ENCODE measurements at places on chromosomes 3 and 15.

GRCh38 chr15:98703126-98703685 is 54.9 kb downstream of the IGF1R start:
- H3K27me3 ChIP-seq, result peaks cover 36% of the 10 kb centered on the region
- no peaks in the 10 kb centered on the region for H3K4me1 ChIP-seq
- H3K4me3 ChIP-seq, result no peak overlapping the region
- H3K27ac ChIP-seq, result no peak overlapping the region
- no peaks in the 10 kb centered on the region for H3K36me3 ChIP-seq
- no peak for DNase-seq

- H3K27ac ChIP-seq, result no peak overlapping the region
- H3K36me3 ChIP-seq, result no peaks in the 10 kb centered on the region
- no peaks in the 10 kb centered on the region for H3K27me3 ChIP-seq
- peaks cover 6% of the 10 kb centered on the region for H3K4me1 ChIP-seq
- no peak for DNase-seq
Measured at GRCh38 chr15:75061272-75061671, 37.9 kb downstream of the PPCDC start.

- no peaks in the 10 kb centered on the region for H3K36me3 ChIP-seq
- no peak overlapping the region for H3K4me3 ChIP-seq
- peaks cover 5% of the 10 kb centered on the region for H3K4me1 ChIP-seq
- no peak overlapping the region for H3K27ac ChIP-seq
Measured at GRCh38 chr3:112623717-112624116, 17.2 kb downstream of the CCDC80 start.

DNA sequence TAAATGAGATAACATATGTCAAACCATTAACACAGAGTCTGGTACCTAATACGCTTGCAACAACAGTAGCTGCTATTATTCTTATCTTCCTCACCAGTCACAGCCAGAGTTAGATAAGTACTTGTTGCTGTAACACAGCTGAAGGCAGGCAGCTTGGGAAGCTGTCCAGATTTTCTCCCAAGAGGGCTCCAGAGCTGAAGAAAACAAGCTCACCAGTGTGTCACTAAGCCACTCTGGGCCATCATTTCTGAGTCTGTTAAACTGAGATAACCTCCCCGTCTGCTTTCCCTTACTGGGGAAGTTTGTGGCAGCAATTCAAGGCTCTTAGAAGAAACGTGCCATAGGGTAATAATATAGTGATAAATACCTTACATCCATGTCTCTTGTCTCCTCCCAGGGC is 226.3 kb downstream of the TAFA4 start:
- no peaks in the 10 kb centered on the region for H3K4me1 ChIP-seq
- no peak overlapping the region for H3K27ac ChIP-seq
- H3K27me3 ChIP-seq, result no peaks in the 10 kb centered on the region
- H3K36me3 ChIP-seq, result no peaks in the 10 kb centered on the region
- H3K4me3 ChIP-seq, result no peak overlapping the region

DNA sequence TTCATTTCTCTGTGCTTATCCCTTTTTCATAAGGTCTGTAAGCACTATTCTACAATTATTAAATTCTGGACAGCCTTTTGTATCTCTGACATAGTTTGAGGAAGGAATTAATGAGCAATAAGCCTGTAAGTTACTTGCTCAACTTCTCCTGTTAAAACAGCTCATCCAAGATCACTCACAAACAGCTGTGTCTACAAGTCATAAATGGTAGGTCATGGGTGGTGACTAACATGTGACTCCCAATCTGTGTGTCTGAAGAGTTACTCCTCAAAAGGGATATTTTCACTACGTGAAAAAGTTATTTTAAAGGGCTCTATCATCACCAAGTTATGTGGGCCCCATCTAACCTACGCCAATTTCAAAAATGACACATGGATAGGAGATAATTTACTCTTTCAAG is 145.2 kb upstream of the CBLB start:
- DNase-seq, result peak; percentile 5
- no peaks in the 10 kb centered on the region for H3K36me3 ChIP-seq
- H3K27ac ChIP-seq, result no peak overlapping the region
- no peaks in the 10 kb centered on the region for H3K27me3 ChIP-seq
- no peak overlapping the region for H3K4me3 ChIP-seq

- no peak overlapping the region for H3K4me3 ChIP-seq
- no peaks in the 10 kb centered on the region for H3K27me3 ChIP-seq
- peaks cover 18% of the 10 kb centered on the region for H3K4me1 ChIP-seq
- no peak for DNase-seq
- 0 out of 3 replicates have a peak overlapping the region, but pooled peaks have one; percentile 18 for H3K27ac ChIP-seq
Measured at GRCh38 chr3:152973575-152973974, 138.6 kb downstream of the P2RY1 start.

- no peaks in the 10 kb centered on the region for H3K36me3 ChIP-seq
- H3K27me3 ChIP-seq, result no peaks in the 10 kb centered on the region
- no peak overlapping the region for H3K4me3 ChIP-seq
- peak overlapping the region; percentile 9 for H3K27ac ChIP-seq
Measured at GRCh38 chr3:173008978-173009377, 132.1 kb downstream of the SPATA16 start.

- no peaks in the 10 kb centered on the region for H3K36me3 ChIP-seq
- H3K4me1 ChIP-seq, result no peaks in the 10 kb centered on the region
- H3K27me3 ChIP-seq, result no peaks in the 10 kb centered on the region
- no peak overlapping the region for H3K4me3 ChIP-seq
Measured at GRCh38 chr3:53056442-53056841, 10.6 kb upstream of the SFMBT1 start.

DNA sequence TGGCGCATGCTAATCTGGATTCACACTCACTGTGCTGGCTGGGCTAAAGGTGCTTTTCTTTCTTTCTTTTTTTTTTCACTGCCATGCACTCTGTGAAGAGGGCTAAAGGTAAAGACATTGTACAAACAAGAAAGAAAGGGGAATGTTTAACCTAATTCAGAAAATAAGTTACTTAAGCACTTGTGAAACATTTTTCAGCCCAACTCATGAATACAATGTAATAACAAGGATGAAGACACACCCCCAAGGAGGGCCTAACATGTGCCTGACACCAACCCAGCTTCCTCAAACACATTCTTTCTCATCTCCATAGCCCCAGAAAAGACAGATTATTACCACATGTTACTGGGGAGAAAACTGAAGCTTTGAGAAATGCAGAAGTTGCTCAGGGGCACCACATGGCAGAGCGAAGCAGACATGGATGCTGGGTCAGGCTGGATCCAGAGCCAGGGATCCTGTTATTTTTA is 5.7 kb downstream of the STIMATE start:
- no peak overlapping the region for H3K27ac ChIP-seq
- H3K4me1 ChIP-seq, result peaks cover 3% of the 10 kb centered on the region
- DNase-seq, result no peak
- H3K4me3 ChIP-seq, result no peak overlapping the region
- H3K36me3 ChIP-seq, result no peaks in the 10 kb centered on the region
- no peaks in the 10 kb centered on the region for H3K27me3 ChIP-seq

DNA sequence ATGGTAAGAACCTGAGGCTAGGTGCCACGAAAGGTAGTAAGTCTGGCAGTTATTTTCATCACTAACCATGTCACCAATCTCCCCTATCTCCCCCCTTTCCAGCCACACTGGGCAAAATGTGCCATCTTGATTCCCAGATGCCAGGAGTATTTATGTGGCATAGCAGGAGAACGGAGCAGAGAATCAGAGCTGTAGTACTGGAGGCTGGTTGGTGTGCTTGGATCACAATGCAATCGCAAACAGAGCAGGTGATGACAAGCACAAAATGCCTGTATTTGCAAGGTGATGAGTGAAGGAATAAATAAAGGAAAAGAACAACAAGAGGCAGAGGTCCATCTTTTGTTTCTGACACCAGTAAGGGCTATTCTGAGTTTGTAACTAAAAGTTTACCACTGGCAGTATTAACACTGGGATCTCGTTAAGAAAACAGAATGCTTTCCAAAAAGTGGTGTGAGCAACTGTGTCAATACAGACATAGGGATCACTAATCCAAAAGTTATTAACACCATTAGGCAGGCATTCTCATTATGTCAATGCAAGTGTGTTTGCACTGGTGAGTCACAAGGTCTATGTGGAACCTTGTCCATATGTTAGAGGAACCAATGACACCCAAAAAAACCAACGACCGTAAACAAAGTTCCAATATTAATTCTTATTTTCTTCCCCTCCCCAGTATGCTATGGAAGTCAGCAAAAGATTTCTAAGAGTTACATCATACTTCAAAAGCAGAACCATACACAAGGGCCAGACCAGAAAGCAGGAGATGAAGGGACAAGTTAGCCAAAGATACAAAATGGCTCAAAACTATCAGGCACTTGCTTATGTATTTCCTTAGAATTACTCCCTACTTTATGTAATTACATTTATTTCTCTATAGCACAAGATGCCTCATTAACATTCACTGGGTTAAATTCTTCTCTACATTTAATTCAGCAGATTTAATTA is 556.6 kb downstream of the FOXP1 start:
- no peaks in the 10 kb centered on the region for H3K27me3 ChIP-seq
- no peak for DNase-seq
- H3K4me1 ChIP-seq, result no peaks in the 10 kb centered on the region

- H3K36me3 ChIP-seq, result no peaks in the 10 kb centered on the region
- H3K27ac ChIP-seq, result no peak overlapping the region
- H3K4me3 ChIP-seq, result no peak overlapping the region
- peaks cover 8% of the 10 kb centered on the region for H3K27me3 ChIP-seq
- no peak for DNase-seq
Measured at GRCh38 chr15:45434078-45434567, 55.8 kb upstream of the GATM start.

DNA sequence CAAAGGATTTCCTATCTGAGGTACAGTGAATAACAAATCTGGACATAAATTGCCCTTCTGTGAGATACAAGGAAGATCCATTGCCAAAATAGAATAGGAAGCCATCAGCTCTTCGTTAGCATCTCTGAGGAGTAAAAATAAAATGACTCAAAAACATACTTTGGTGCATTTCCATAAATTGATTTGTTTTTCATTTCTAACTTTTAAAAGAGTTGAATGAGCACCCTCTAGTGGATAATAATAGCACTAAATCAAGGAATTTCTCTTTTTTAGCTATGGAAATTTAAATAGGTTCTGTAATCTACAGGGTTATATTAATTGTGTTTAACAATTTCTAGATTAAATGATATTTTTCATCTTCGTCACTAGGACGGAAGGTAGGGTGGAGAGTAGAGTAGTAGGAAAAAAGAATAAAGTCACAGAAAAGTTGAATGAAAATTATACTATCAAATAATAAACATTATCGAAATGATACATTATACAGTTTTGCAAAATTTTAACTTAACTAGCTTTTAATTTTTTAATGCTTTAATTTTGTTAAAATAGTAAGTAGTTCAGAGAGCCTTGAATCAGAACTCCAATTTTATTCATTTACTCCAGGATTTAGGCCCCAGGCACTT is 6.4 kb downstream of the NSUN3 start:
- DNase-seq, result no peak
- H3K27me3 ChIP-seq, result no peaks in the 10 kb centered on the region
- peaks cover 4% of the 10 kb centered on the region for H3K4me1 ChIP-seq
- peaks cover 17% of the 10 kb centered on the region for H3K36me3 ChIP-seq

DNA sequence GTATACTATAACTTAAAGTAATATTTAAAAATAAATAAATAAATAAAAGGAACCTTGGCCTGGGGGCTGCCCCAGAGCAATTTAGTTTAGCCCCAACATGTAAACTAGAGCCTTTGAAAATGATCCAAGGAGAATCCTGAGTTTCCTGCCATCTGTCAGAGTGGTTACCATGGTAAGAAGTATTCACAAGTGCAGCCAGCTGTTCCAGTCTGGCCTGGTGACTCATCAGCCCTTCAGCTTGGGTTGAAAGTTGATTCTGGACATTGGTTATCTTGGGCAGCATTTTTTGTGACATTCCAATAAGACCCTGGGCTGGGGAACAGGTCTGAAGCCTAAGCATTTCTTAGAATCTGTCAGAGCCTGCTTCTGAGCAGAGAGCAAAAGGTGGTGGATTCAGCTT is 72.7 kb upstream of the LRTM1 start:
- H3K36me3 ChIP-seq, result no peaks in the 10 kb centered on the region
- DNase-seq, result no peak
- H3K27me3 ChIP-seq, result no peaks in the 10 kb centered on the region
- H3K4me3 ChIP-seq, result no peak overlapping the region
- no peak overlapping the region for H3K27ac ChIP-seq
- H3K4me1 ChIP-seq, result no peaks in the 10 kb centered on the region

- no peak overlapping the region for H3K27ac ChIP-seq
- no peak for DNase-seq
- no peak overlapping the region for H3K4me3 ChIP-seq
- no peaks in the 10 kb centered on the region for H3K36me3 ChIP-seq
- no peaks in the 10 kb centered on the region for H3K27me3 ChIP-seq
Measured at GRCh38 chr15:85584872-85585271, 204.5 kb downstream of the AKAP13 start.

Data from K562 (cell line).